Tongue (tissue), 3 donors: ENCODE measurements at places on chromosomes 16 and 17.

- no peak for DNase-seq
These were observed 67.4 kb downstream of the SIAH1 start for GRCh38 chr16:48317614-48318315.

- DNase-seq = no peak
These were observed 127.3 kb downstream of the PRKCA start for GRCh38 chr17:66429680-66430079.

GRCh38 chr16:53528797-53529196, 25.8 kb upstream of the AKTIP start:
- DNase-seq = no peak

DNA sequence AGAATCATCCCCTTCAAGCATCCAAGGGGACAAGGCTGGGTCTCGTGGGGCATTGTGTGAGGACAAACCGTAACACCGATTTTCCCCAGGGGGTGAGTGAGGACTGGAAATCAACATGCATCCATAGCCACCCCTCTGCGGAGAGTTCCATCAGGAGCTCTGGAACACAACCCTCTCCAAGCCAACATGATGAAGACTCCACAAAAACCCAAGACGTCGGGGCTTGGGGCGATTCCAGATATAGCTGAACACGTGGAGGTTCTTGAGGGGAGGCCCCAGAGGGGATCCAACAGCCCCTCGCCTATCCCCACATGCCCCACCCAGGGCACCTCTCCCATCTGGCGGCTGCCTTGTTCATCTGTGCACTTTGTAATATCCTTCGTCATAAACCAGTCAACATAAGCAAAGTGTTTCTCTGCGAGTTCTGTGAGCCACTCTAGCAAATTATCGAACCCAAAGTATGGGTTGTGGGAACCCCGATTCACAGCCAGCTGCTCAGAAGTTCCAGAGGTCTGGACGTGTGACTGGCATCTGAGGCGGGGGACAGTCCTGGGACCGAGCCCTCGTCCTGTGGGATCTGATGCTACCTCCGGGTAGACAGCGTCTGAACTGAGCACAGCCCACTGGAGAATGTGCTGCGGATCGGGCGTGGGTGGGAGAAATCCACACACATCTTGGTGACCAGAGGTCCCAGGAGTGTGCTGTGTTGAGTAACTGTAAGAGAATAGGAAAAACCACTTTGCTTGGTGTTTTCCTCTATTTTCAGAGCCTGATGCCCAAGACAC, 55.5 kb downstream of the RPH3AL start:
- no peak for DNase-seq

- DNase-seq = peak; percentile 45
These were observed 211.5 kb upstream of the TNRC6C start for GRCh38 chr17:77746896-77747554.

- DNase-seq = no peak
These were observed 593 bp upstream of the WDR45B start for GRCh38 chr17:82648742-82649331.
